NCI-H1105 (cell line): ENCODE measurements at places on chromosomes 4 and X.

DNA sequence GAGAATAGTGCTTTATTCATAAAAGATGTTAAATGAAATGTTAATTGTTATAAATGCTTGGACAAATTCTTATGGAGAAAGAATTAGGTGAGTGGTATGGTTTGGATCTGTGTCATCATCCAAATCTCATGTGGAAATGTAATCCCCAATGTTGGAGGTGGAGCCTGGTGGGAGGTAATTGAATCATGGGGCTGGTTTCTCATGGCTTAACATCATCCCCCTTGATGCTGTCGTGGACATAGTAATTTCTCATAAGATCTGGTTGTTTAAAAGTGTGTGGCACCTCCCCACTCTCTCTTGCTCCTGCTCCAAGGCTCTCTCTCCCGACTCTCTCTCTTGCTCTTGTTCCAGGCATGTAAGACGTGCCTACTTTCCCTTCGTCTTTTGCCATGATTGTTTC lies 22.5 kb downstream of the GYPE start:
- no peak for DNase-seq

DNA sequence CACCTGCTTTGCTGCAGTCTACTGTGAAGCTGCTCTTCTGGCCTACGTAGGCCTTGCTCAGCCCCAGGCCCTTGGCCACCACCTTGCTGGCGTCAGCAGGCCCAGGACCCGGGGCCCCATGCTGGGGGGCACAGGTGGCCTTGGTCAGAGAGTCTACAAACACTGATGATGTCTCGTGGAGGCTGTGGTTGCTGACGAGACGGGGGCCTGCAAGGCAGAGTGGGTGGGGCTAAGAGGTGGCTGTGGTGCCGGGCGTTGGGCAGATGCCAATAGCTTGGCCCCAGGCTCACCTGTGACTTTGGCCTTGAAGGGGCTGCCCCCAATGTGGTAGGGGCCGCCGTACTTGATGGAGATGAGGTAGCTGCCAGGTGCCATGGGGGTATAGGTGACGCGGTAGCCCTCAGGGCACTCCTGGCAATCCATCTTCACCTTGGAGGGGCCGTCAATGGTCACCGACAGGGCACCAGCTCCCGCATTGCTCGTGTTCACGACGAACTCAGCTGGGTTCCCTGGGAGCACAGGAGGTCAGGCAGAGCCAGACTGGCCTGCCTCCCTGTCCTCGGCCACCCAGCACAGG lies 25.0 kb downstream of the FLNA start:
- no peak for DNase-seq

GRCh38 chr4:30525662-30526315 lies 194.4 kb upstream of the PCDH7 start:
- no peak for DNase-seq

GRCh38 chr4:11261066-11261850 lies 167.4 kb downstream of the HS3ST1 start:
- no peak for DNase-seq

- DNase-seq, result no peak
Observed at GRCh38 chr4:18057821-18058533, 36.4 kb upstream of the LCORL start.

- DNase-seq, result no peak
Observed at GRCh38 chrX:25112156-25112555, 96.4 kb upstream of the ARX start.

DNA sequence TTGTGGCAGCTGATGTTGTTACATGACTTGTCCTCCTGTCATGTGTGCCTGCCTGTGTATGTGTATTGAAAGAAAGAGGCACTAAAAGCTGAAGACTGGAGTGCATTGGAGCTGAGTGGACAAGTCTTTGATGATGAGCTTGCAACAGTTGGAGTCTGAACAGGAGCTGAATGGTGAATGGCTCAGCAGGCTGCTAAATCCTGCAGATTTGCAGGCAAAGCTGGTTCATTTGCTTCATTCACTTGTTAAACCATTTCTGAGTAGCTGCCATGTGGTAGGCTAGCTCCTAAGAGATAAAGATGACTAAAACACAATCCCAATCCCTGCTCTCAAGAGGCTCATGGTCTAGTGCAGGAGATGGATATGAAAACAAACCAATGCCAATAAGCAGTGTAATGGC lies 217.3 kb downstream of the CHRDL1 start:
- DNase-seq, result no peak

DNA sequence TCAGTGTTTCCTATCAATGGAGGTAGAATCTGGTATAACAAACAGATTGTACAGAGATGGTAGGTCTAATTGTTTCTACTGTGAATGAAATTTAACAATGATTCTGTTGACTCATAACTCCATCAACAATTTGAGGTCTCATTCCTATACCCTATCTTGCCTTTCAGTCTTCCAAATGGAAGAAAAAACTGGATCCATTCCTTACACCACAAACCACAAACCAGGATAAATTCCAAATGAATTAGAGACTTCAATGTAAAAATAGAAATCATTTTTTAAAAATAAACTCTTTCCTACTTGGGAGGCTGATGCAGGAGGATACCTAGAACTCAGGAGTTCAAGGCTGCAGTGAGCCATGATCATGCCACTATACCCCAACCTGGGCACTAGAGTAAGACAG lies 114.4 kb upstream of the WDR44 start:
- no peak for DNase-seq
